ENCODE measurements at places on chromosomes 7 and 10.
A peak's percentile ranks its signal among the peaks of the same experiment; 100 is the strongest.

DNA sequence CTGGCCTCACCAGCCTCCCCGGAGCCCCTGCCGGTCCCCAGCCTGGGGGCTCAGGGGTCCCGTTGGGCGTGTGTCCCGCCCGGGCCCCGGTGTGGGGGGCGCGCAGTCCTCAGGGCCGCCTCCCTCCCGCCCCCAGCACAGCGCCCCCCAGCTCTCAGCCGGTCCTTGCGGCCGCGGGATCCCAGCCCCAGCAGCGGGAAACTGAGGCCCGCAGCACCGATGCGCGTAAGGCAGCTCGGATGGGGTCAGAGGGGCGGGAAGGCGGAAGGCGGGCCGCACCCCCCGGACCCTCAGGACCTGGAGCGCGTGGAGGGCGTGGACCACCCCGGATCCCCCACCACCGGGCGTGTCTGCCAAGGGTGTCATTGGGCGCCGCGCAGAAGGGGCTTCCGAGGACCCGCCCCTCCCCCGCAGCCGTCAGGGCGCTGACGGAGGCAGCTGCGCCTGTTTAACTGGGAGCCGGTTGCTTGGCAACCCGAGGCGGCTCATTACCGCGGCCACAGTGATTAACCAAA is 14.9 kb downstream of the UNCX start:
- no peak for DNase-seq

GRCh38 chr7:3733541-3734140 is 432.6 kb downstream of the SDK1 start:
- no peak for DNase-seq

GRCh38 chr7:44852590-44852989 is 4.7 kb upstream of the H2AZ2 start:
- no peak for DNase-seq

GRCh38 chr7:64602086-64602485 is 39.2 kb upstream of the ZNF680 start:
- no peak for DNase-seq

DNA sequence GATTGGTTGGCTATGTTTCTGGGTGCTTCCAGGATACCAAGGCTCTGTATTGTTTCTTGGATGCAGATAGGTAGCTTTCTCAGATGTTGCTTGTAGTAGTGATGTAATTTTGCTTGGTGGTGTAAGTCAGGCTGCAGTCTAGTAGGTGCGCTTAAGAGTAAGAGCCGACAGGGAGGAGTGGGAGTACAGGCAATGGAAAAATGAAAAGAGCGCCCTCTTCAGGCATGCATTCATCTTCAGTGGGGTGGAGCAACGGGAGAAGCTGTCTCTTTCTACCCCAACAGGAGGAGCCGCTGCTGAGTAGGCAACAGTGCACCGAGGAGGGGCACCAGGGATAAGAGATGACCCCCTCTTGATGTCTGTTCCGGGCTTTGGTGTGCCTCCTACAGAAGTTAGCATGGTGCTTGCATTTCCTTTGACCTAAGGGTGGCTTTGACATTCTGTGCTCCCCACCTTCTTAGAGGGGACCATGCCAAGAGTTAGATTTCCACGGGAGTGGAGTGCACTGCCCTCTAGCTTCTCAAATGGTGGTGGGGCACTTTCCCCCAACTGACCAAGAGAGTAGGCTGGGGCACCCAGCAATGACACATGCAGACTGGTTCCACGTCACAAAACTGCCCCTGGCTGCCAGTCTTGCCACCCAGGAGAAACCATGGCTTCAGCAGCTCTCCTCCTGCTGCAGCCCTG is 56.1 kb downstream of the ZNF783 start:
- DNase-seq = no peak

DNA sequence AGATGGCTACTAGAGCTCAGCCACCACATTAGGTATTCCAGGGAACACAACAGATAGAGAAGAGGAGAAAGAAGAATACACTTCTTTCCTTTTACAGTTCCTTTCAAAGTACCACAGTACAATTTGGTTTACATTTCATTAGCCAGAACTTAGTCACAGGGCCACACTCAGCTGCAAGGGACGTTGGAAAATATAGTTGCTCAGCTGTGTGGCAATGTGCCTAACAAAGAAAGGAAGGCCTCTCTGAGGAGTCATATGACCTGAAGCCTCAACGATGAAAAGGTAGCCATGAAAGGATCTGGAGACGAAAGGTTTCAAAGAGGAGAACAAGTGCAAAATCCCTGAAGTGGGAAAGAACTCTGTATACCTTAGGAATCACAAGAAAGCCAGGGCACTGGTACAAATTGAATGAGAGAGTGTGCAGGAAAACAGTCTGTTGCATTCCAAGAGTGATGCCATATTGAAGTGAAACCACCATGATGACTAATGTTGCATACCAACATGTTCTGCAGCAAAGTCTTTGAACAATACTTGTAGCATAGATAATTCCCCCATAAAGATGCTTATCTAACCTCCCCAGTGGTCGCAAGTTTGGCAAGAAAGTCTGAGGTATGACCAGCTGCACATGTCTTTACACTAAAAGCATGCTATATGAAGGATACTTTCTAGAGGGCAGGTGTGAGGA is 278.9 kb downstream of the HPSE2 start:
- no peak for DNase-seq

DNA sequence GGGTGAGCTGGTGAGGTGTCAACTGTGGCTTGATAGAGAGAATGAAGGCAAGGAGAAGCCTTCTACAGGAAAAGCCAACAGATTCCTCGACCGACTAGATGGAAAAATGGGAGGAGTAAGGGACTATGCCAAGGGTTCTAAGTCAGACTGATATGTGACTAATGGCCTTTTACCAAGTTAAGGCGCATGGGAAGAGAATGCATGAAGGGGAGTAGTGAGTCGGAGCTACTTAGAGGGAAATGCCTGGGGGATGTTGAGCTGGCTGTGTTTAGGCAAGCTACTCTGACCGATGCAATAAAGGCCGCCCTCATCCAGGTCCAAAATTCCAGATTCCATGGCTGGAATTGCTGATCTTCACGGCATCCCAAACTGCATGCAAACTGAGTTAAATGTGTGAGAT is 48.2 kb downstream of the APBB1IP start:
- peak; percentile 91 for DNase-seq

GRCh38 chr10:11270135-11270857 is 252.6 kb downstream of the CELF2 start:
- DNase-seq = no peak

GRCh38 chr7:30331338-30331737 is 46.9 kb downstream of the ZNRF2 start:
- no peak for DNase-seq

DNA sequence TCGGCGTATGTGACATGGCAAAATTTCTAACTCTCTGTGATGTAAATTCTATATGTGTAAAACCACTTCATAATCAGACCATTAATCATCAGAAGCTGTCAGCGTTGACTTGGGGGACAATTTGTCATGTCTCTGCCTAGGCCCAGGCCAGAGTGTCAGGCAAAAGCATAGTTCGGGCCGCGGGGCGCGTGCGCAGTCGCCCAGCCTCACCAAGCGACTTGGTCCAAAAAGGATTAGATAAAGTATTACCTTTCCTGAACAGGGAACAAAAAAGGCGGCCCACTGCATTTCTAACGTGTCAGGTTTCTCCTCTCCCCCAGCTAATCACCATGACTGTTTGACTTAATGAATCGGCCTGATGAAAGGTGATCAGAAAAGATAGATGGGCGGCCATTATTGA is 114.2 kb downstream of the EBF3 start:
- no peak for DNase-seq

DNA sequence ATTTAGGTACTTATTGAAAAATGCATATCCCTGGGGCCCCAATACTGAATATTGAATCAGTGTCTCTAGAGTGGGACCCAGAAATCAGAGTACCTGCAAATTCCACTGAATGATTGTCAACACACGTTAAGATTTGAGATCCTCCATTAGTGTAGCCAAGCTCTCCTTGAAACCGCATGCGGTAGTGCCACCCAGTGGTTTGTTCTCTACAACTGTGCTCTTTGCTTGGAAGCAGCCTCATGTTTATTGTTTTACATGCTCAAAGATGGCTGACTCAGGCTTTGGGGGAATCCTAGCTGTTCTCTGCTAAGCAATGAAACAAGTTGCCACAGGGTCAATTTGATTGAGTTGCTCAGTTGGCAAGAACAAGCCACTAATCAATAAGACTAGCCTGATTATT is 340.2 kb upstream of the CELF2 start:
- DNase-seq = peak; percentile 25

DNA sequence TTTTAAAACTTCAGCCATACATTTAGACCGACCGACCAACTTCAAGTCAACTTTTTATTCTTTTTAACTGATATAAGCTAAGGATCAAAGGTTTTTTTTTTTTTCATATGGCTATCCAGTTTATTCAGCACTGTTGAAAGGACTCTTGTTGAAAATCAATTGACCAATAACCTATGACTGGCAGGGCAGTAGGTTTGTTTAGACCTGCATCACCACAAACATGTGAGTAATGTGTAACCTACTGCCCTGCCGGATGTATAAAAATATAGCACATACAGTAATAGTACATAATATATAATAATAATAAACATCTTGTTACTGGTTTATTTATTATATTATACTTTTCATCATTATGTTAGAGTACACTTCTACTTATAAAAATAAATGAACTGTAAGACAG is 434.6 kb upstream of the SEMA3A start:
- DNase-seq = no peak

GRCh38 chr10:20277820-20278219 is 461.6 kb downstream of the PLXDC2 start:
- no peak for DNase-seq

- DNase-seq = peak; percentile 66
Observed at GRCh38 chr10:689452-690371, at the start of gene DIP2C. TSS of gene DIP2C (minus strand) at chr10:689668. CDS start at chr10:689578, 90 bp downstream.

GRCh38 chr10:120039826-120040225 is 147.3 kb downstream of the SEC23IP start:
- DNase-seq = no peak

- DNase-seq = no peak
Observed at GRCh38 chr7:39696631-39697030, 73.3 kb downstream of the RALA start.

- no peak for DNase-seq
Observed at GRCh38 chr10:132447446-132448247, 50.6 kb downstream of the PWWP2B start.

DNA sequence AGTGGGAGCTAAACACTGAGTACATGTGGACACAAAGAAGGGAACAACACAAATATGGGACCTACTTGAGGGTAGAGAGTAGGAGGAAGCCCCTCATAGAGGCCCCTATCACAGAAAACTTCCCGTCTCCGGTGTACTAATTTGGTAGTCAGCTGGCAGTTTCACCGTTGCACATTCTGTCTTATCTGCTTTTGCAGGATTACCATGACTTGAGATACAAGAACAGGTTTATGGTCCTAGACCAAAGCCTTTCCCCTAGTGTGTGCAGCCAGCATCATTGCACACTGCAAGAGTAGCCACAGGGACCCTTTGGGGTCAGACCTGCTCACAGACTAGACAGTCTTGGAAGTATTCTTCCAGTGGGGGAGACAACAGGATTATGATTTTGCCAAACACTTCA is 5.9 kb upstream of the IFIT1B start:
- DNase-seq = no peak

DNA sequence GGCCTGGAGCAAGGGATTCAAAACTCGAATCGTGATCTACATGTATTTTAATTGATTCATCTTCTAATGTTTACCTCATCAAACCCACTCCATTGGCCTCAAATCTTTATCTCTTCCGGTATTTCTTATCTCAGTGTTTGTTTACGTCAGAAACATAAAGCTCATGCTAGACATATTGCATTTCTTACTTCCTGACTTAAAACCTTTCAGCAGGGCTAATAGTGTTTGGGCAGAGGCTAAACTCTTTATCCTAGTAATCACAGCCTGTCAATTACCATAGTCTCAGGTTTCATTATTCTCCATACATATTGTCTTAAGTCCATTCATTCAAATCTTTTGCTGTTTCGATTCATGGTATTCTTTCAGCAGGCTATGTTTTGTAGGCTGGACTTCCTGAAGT is 81.3 kb upstream of the AGR3 start:
- DNase-seq = no peak

DNA sequence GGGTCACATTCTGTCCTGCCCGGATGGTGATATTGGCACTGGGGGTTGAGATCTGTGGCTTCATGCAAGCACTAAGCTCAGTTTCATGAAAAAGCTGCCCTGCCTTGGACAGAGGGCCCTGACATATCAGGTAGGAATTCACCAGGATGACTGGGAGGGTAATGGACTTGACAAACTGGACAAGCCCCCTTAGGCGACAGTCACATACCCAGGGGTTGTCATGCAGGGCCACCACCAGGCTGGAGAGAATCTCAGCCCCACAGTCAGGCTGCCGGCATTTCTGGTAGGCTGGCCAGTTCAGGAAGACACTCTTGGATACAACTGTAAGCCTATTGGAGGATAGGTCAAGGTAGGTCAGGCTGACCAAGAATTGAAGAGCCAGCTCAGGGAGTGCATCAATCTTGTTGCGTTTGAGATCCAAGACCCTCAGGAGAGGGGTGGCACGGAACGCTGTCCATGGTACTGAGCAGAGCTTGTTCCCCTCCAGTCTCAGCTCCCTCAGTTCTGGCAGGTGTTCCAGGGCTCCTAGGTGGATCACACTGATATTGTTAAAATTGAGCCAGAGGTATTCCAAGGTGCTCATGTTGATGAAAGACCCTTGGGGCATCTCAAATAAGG is 824 bp downstream of the LRIT2 start:
- DNase-seq = no peak

DNA sequence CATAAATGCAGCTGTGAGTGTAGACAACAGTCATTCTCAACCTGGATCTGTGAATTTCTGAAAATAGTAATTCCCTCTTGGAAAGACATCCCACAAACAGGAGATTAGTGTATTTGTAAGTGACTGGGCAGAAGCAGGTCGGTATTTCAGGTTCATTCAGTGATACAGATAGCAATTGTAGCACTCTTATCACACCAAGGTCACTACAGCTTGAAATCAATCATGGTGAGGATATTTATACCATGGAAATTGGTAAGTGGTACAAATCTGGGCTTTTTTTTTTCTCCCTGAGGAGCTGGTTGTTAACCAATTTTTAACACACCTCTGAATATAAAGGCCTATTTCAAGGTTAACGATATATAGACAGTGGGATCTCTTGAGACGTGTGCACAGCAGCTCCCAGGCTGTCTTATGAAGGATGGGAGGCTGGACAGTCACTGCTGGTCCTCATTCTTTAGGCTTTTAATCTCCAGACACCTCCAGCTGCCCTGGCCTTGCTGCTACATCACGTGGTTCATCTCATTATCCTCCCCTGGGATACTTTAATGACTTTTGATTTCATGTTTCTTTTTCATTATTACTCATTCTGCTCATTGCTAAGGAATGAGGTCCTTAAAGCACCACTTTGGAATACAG is 87.1 kb downstream of the ITGA8 start:
- no peak for DNase-seq

GRCh38 chr10:71683301-71683700 is 36.3 kb downstream of the C10orf105 start:
- DNase-seq = no peak

GRCh38 chr10:113073549-113074189 is 123.6 kb downstream of the TCF7L2 start:
- DNase-seq = peak; percentile 77

GRCh38 chr7:29091715-29092114 is 54.6 kb downstream of the CPVL start:
- no peak for DNase-seq

DNA sequence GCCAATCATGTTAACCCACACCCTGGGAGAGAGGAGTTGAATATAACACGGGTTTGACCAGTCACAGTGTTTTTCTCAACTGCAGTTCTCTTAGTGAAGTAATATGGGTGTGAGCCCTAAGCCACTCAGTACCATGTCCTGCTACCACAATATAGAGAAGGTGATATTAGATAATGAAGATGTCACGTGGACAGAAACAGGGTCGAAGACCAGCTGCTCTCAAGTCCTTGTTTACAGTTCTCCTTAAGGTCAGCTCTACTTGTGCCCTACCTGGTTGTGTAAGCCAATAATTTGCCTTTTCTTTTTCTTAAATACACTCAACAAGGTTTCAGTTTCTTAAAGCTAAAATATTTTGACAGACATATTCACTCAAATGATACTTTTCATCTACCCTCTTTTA is 128.3 kb upstream of the POT1 start:
- no peak for DNase-seq
